ENCODE measurements at places on chromosomes 4 and X.

- DNase-seq, result no peak
Measured at GRCh38 chr4:86302830-86303229, 57.0 kb downstream of the MAPK10 start.

GRCh38 chr4:156473151-156473550, 498.4 kb downstream of the PDGFC start:
- no peak for DNase-seq

- DNase-seq, result peak; percentile 25
Measured at GRCh38 chr4:76634220-76634619, 199.2 kb downstream of the SHROOM3 start.

- peak; percentile 98 for DNase-seq
Measured at GRCh38 chrX:49043220-49043986, at the start of gene TFE3. Gene TFE3 (minus strand): TSS chrX:49043357. CDS start chrX:49043226, 131 bp downstream.

All from AG09319 (cell line).